ENCODE measurements at places on chromosomes 2 and 18. TPM values are rescaled to one million over a fixed set of nuclear protein-coding genes. Genes with fewer than 3 reads are reported as not detected.

DNA sequence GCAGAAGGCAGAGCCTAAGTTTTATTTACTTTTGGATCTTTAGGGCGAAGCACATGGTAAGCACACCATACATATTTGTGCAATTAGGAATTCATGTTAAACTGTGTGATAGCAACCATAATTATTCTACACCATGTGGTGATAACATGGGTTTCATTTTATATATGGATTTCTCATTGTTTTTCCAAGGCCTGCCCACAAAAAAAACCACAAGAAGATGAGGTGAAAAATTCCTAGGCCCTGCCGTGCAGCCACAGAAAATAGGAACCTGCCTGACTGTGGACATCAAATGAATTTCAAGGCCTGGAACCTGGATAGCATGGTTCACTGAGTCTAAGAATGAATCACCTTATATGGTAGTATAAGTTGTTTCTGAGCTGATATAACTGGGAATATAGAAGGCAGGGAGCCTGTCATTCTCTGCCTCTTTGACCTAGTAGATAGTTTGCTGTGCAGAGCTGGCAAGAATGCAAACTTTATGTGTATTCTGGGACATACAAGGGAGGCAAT is 22.4 kb upstream of the SSB start:
- DNase-seq = no peak

DNA sequence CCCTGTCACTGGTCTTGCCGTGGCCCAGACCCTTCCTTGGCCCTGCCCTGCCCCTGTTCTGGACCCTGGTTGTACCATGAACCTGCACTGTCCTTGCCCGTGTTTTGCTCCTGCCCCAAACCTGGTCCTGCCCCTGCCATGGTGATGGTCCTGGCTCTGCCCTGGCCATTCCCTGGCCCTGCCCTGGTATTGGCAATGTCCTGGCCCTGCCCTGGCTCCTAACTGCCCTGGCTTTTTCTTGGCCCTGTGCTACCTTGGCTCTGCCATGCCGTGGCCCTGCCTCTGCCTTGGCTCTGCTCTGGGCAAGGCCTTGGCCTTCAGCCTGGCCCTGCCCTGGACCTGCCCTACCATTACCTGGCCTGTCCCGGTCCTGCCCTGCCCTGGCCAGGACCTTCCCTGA is 5.5 kb upstream of the ANKRD62 start:
- no peak for DNase-seq

DNA sequence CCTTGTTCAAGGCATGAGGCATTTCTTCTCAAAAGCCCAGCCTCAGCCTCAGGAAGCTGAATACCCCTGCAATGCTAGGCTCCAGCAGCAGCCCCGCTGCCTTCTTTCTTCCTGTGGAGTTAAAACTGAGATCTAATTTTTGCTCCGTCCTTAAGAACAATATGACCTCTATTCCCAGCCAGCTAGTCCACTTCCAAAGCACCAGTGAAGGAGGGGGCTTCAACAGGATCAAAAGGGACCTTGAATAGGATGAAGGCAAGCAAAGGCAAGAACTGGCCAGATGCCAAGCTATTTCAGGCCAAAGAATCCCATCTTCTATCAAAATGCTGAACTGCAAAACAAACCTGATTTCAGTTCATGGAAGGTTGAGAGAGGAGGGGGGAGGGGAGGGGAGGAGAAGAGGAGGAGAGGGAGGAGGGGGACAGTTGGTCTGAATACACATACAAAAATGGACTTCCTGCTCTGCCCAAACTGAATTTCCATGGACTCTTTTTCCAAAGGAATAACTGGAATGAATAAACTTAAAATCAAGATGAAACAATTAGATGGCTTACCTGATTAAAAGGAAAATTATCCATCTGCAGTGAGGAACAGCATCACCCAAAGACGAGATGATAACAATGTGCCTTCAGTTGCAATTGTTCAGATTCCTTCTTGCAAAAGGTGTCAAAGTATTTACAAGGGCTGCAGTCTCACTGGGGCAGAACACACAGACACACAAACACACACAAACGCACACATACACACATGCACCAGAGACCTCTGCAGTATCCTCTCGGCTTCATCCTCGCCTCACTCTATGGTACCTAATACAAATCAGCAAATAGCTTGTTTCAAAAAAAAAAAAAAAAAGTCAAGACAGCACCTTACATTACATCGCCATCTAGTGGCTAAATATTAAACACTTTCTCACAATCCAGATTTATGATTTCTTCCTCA is at the start of gene SCN1A:
Gene SCN1A (minus strand): TSS at position 804 of the 939 bp plus-strand sequence. CDS start 54,399 bp downstream, outside the sequence.
- peak; percentile 62 for DNase-seq

DNA sequence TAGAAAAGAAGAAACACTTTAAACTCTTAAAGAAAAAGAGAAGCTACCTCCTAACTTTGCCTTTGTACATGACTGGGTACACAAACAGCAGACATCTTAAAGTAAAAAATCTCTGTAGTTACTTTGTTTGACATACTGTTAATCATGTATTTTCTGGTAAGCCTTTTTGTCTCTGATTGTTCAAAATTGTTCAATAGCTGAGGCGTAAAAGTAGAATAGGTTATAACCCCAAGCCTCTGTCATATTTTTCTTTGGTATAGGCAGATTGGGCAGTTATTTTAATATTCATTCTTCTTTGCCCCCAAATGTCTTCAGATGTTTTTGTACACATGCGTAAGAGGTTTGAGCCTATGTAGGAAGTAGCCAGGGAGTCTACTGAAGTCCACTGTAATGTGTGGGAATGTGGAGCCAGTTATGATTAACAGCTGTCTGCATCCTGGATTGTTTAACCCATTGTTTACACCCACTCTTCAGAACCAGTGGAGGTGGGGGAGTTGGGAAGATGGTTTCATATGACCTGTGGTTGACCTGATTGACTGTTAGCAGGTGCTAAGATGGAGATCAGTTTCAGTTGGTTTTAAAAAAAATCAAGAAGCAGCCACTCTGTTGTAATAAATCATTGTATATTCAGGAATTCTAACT is 150.5 kb downstream of the TANC1 start:
- no peak for DNase-seq

DNA sequence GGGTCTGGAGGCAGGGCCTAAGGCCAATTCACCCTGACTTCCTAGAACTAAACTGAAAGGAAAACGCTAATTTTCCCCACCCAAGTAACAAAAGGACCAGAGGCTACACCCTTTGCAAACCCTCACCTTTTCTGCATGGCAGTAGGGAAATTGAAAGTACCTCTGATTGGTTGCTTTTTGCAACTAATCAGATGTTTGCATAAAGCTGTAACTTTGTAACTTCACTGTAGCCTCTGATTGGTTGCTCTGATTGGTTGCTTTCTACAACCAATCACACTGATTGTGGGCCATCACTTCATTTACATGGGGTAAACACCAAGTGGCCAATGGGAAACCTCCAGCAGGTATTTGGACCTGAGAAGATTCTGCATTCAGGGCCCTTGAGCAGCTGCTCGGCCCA is 20.8 kb downstream of the EIPR1 start:
- DNase-seq = no peak

DNA sequence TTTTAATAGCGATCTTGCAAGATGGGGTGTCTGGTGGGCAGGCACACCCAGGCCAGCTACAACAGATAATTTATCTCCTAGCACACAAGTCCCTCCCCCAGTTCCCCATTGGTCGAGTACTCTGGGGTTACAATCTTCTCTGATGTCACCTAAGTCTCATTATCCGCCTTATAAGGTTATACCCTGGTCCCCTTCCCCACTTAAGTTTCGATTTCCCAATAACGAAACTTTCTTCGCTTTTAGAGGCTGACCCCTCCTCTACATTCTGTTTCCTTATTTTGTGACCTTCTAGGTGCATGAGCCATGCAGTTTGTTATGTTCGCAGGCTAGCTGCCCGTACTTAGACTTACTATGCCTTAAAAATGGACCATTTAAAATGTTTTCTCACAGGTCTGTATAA is 180.1 kb downstream of the CAPN13 start:
- DNase-seq = no peak

DNA sequence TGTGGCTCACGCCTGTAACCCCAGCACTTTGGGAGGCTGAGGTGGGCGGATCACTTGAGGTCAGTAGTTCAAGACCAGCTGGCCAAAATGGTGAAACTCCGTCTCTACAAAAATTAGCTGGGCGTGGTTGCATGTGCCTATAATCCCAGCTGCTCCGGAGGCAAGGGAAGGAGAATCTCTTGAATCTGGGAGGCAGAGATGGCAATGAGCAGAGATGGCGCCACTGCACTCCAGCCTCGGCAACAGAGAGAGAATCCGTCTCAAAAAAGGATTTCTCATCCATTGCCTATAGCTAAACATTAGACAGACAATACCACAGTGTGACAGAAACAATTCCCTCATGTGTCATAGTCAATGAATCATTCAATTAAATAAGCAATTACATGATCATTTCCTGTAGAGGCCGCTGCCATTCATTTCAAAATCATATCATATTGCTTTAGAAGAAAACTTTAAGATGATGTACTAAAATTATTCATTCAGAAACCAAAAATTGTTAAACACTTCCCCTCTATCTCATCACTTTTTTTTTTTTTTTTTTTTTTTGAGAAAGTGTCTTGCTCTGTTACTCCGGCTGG is 69.5 kb upstream of the TGIF1 start:
- peak; percentile 57 for DNase-seq

- peak; percentile 37 for DNase-seq
These were observed 103.7 kb upstream of the ATP8B1 start for GRCh38 chr18:57906852-57907251.

- DNase-seq = no peak
These were observed 39.0 kb downstream of the GLI2 start for GRCh38 chr2:120774557-120775160.

- DNase-seq = no peak
These were observed 180.6 kb downstream of the FSIP2 start for GRCh38 chr2:185919155-185919554.

GRCh38 chr2:8217468-8218030 is 464.3 kb upstream of the ID2 start:
- DNase-seq = no peak

DNA sequence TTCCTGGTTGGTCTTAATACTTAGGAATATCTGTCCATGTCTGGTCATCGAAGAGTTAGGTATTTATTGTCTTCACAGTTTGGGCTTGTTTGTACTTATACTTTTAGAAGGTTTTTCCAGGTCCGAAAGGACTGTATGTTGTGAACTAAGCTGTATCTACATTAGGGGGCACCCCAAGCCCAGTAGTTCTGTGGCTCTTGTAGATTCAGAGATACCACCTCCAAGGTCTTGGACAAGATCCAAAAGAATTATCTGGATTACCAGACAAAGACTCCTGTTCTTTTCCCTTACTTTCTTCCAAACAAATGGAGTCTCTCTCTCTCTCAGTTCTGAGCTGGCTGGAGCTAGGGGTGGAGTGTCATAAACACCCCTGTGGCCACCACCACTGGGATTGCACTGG is 328.7 kb downstream of the ZNF804A start:
- DNase-seq = peak; percentile 6

DNA sequence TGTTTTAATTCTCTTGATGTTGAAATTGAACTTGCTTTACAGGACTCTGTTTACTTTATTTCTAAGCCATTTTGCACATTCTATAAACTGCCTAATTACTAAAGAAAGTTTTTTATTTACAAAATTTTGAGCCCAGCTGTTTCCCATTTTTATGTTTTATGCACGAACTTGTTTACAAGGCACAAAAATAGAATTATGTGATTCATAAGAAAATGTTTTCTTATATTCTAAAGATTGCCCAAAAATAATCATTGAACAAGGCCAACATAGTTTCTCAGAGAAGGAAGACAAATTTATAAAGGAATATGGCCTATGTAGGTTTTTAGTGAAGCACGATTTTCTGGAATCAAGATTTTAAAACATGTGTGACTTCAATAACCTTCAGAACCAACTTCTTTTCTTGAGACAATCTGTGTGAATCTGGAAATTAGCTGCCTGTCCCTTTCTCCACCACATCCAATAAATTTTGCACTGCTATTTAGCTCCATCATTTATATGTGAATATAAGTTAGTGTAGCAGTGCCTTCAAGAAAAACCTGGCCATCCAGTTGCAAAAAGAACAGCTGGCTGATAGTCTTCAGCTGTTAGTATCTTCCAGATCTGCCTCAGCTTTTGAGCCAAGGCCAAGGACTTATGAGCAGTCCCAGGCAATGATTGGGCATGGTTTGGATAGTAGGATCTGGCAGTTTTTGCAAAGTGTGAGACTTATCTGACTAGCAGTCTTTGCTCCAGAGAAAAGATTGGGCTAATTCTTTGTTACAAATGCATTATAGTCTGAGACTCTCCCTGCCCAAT is 253.2 kb upstream of the COL3A1 start:
- no peak for DNase-seq

DNA sequence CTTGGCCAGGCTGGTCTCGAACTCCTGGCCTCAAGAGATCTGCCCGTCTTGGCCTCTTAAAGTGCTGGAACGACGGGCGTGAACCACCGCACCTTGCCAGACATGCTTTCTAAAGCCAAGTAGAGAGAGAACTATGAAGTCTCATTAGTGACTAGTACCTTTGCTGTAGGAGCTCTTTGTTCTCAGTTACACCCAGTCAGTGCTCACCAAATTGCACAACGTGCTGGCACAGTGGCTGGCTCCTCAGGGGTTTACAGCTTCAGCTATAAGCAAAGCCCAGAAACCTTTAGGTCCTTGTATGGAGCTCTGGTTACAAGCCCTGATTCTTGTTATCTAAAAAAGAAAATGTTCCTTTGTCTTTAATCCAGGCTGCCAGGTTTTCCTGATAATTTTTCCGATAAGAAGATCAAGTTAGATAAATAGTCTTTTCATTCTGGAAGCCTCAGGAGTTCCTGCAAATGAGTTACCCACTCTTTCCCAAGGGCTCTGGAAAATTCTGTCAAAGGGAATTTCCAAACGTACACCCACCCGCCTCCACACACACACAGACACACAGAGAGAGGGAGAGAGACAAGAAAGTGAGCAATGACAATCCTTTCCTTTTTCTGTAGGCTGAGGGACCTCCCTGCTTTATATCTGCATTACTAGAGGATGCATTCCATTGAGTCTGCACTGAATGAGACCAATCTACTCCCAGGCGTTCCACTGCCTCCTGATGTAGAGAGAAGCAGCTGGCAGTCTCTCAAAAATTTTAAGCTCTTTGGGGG is 100.2 kb upstream of the CSRNP3 start:
- peak; percentile 4 for DNase-seq

- no peak for DNase-seq
These were observed 773 bp downstream of the CMPK2 start for GRCh38 chr2:6864923-6865345.

Gene LDLRAD4
- total RNA-seq = 12.7 TPM

Gene PROC
- total RNA-seq = not detected

Gene GULP1
- total RNA-seq = 34.6 TPM

Gene POTEJ
- total RNA-seq = not detected

Gene SRD5A2
- not detected for total RNA-seq
